ENCODE measurements at places on chromosomes 12 and 14. TPM values are rescaled to one million over a fixed set of nuclear protein-coding genes. Genes with fewer than 3 reads are reported as not detected.

Gene CFAP251
- 0.96 TPM for total RNA-seq

Gene IAPP
- total RNA-seq, result not detected

Gene ADGRD1
- not detected for total RNA-seq

Gene GZMH
- 0.86 TPM for total RNA-seq

Gene BATF
- 50.7 TPM for total RNA-seq

- DNase-seq, result no peak
These were observed 12.4 kb downstream of the TNS2 start for GRCh38 chr12:53062011-53062961.

- no peak for DNase-seq
These were observed 1.1 kb upstream of the ASPG start for GRCh38 chr14:104084251-104085002.

GRCh38 chr14:105700622-105701288, 174.4 kb downstream of the TMEM121 start:
- DNase-seq, result peak; percentile 77

DNA sequence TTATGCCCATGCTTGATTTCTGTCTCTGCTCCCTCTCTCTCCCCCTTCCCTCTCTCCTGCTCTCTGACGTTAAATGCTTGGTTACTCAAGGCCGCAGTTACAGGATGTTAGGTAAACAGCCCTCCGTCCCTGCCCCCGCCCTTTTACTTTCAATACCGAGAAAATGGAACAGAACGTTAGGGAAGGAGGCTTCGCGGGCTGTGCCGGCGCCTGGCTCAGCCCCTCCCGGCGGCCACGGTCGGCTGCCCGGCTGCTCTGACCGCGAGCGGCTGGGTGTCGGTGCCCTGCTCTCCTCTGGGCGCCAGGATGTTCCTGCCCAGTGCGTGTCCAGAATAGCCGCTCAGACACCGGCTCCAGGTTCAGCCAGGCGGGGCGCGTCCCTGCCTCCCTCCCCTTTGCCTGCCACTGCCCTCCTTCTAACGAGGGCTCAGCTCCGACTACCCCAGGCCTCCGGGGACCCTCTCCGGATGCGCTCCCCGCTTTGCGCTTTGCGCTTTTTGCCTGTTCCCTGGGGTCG, 166.1 kb downstream of the ADCK1 start:
- DNase-seq, result no peak

- no peak for DNase-seq
These were observed 204.3 kb upstream of the DIO3 start for GRCh38 chr14:101357038-101357437.
